Activated T-helper 1 cell treated with anti-CD3 and anti-CD28 coated beads, Interleukin-2, amount 50 U/mL, for 16 hours (primary cell): ENCODE measurements at places on chromosomes 7 and 10.
A peak's percentile ranks its signal among the peaks of the same experiment; 100 is the strongest.

DNA sequence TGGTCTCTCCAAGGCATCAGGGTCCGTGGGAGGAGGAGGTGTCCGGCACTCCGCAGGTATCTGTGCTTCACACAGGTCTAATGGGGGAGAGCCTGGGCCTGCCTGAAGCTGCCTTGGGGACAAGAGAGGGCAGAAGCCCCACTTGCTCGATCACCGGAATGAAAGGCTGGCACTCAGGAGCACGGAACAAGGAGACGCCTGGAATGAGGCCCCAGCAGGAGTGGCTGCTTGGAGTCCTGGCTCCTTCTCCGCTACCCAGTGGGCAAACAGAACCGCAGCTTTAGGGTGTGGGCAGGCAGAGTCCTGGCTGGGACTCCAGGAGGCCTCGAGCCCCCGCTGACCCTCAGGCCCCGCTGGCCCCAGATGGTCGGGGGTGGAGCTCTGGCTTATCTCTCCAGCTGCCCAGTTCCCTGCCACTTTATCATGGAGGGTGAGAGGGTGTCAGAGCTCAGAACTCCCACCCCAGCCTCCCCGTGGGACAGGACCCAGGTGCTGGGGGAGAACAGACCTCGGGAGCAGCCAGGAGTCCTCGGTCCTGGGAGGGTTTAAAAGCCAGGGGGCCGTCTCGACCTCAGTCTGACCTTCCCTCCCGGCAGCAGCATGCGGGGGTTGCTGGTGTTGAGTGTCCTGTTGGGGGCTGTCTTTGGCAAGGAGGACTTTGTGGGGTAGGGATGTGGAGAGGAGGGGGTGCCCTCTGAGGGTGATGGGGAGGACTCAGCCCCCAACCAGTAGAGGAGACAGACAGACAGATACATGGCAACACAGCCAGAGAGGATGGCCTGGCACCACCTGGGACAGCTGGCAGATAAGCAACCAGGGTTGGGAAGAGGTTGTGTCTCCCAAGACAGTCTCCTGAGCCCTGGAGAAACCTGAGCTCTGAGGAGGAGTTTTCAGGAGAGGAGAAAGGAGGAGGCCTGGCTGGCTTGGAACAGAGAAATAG is at the start of gene CPA1:
TSS of gene CPA1 (plus strand) at position 574 of the 940 bp plus-strand sequence. CDS start at position 601, 27 bp downstream.
- DNase-seq: no peak

- no peak for DNase-seq
Measured at GRCh38 chr10:121024905-121025584, 173.9 kb downstream of the WDR11 start.

DNA sequence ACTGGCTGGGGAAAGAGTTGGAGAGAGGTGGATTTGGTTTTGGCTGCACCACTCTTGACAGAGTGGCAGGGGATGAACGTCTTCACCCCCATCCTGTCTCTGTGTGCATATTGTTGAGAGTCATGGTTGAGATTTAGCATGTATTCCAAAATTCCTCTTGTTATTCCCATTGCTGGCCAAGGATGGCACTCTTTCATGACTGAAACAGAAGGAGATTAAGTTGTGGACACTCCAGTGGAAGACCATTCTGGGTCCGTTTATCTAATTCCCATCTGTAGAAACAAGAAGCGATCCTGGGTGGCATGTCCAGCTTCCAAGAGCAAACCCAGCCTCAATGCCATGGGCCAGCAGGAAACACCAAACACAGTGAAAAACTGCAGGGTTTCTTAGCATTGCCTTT is 469.0 kb upstream of the IGFBP3 start:
- DNase-seq: no peak

DNA sequence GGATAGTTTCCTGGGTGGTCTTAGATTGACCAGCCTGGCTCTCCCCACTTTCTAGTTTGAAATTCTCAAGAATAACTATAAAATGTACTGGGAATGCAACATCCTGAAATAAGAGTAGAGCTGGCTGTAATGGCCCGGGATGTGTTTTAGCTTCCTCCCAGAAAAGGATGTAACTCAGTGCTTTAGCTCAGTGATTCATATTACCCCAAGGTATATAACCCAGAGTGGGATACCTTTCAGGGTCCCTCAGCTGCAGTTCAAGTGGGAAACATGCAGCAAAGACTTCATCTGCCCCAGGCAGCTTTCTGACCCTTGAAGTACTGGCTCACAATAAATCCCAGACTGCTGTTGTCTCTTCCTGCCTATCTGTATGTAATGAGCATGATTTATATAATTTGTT is 666.7 kb upstream of the KCND2 start:
- no peak for DNase-seq

DNA sequence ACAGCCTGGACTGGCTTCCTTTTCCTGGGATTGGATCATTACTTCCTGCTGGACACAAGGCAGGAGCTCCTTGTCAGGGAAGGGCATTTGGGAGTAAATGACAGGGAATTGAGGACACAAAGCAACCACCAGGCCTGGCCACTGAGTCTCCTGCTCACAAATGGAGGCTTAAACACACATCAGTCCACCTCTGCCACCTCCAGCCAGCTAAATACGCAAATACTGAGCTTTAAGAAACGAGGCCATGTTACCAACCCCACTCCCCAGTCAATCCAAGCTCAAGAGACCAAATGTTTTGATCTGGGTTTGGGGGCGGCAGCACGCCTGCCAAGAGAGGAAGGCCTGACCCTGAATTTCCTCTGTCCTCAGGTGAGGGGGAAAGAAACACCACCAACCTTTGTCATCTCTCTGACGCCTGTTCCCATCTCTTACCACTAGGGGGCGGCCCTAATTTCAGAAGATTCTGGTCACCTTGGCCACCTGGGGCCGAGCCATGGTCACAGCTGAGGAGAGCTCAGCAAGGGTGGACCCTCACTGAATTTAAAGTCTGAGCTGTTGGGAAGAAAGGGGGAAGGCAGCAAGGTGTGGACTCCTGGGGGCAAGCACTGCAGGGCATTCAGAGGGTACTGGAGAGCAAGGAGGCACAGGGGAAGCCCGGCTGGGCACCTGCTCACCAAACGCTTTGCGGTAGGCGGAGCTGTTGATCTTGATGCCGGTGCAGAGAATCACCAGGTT is 16.5 kb downstream of the AIFM2 start:
- peak; percentile 18 for DNase-seq

GRCh38 chr10:5446390-5446926 is 34.1 kb downstream of the NET1 start:
- peak; percentile 41 for DNase-seq

GRCh38 chr10:31118556-31118955 is 86.9 kb upstream of the ZNF438 start:
- no peak for DNase-seq

GRCh38 chr7:77696057-77696642 is at the start of gene RSBN1L:
Gene RSBN1L (plus strand): TSS chr7:77696459. CDS start chr7:77696470, 11 bp downstream.
- peak; percentile 97 for DNase-seq

- no peak for DNase-seq
Measured at GRCh38 chr7:85627791-85628586, 441.1 kb upstream of the SEMA3D start.
